Activated naive CD4-positive, alpha-beta T cell treated with anti-CD3 and anti-CD28 coated beads, Interleukin-2, amount 10 ng/mL, durations not matched to agents 7 days and 5 days (primary cell): ENCODE measurements at places on chromosomes 6 and 20.

DNA sequence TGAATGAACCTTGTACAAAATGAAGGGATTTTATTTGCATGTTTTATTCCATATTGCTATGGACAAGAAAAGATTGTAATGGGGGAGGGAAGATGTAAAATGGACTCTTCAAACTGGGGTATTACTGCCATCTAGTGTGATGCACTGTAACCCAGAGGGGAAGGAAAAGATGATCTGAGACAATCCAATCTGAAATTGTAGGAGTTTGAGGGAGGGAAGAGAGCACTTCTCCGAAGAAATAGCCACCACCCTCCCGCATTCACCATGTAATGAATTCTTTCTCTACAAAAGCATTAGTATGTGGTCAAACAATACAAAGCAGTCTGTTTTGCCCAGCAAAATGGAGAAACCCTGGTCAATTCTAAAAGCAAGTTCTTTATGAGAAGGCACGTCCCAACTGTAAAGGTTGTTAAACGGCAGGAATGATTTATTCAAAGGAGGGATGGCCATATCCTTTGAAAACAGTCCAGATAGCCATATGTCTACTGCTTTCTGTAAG lies 679.5 kb upstream of the NRSN1 start:
- DNase-seq: no peak

GRCh38 chr6:113211170-113211569 lies 646.0 kb upstream of the MARCKS start:
- DNase-seq: no peak

- DNase-seq: no peak
Observed at GRCh38 chr6:73954881-73955280, 258.9 kb downstream of the CD109 start.

DNA sequence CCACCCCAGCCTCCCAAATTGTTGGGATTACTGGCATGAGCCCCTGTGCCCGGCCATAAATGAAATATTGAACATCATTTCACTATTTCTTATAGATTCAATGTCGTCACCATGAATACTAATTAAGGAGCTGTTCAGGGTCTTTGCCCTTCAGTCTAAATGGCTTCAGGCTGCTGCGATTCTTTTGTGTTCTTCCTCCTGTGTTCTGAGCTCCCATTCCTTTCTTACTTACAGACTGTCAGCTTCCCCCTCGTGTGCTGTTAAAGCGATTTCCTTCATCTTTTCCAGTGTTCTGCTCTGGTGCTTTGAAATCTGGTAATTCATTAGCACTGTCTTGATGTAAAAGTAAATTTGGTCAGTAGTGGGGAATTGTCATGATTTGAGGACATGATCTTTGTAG lies 63.3 kb upstream of the PRDM1 start:
- no peak for DNase-seq

DNA sequence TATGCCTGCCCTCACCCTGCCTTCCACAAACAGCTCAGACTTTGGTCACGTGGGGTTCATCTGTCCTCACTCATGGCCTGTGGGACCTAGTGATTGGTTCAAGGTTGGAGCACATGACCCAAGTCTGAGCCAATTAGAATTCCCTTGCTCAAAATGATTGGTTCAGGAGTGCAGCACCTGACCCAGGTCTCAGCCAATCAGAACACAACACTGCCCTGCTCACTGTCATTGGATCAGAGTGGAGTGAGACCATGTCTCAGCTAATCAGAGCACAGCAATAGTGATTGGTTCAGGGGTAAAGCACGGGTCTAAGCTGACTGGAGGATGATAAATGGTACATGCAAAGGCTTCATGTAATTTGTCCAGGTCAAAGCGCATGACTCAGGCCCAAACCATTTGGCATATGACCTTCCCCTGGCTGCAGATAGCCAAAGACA lies 102.2 kb downstream of the PREX1 start:
- DNase-seq: no peak
